Femur (tissue), 1 donor: ENCODE measurements at places on chromosomes 3 and 15.

- peak; percentile 30 for DNase-seq
These were observed 187.3 kb upstream of the ZNF385D start for GRCh38 chr3:21938267-21938681.

GRCh38 chr15:38263996-38264395 is 11.4 kb downstream of the SPRED1 start:
- DNase-seq: no peak

GRCh38 chr15:88617031-88617722 is 4.0 kb upstream of the AEN start:
- no peak for DNase-seq

DNA sequence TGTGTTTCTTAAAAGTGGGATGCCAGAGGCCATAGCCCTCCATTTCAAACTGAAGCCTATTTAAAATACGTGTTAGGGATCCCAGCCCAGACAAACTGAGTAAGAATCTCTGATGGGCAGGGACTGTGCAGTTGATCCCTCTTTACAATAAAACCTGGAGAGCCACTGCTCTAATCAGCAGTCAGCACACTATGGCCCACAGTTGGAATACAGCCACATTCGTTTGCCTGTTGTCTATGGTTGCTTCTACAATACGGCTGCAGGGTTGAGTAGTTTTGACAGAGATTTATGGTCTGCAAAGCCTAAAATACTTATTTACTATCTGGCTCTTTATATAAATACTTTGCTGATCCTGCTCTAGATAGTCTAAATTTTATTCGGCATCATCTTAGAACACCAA is 32.4 kb downstream of the TJP1 start:
- no peak for DNase-seq

- DNase-seq: no peak
These were observed 67.2 kb downstream of the CFAP44 start for GRCh38 chr3:113374078-113374477.

DNA sequence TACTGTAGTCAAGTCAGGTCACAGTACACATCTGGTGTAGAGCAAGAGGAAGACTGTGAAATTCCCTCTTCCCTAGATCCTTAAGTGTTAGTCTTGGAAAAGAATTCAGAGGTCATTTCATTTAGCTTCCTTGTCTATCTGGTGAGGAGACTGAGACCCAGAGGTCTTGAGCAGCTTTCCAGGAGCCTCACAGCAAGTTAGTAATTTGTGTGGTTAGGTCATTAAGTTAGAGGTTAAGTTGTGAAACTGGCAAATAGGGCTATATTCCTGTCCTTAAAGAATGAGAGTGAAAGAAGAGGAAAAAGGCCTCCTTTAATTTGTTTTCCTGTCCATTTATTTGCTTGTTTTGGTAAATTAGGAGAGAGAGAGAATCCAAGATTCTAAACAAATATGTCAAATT is 9.0 kb downstream of the PODXL2 start:
- no peak for DNase-seq

GRCh38 chr3:123296261-123296660 is 94.5 kb downstream of the SEC22A start:
- DNase-seq: no peak

DNA sequence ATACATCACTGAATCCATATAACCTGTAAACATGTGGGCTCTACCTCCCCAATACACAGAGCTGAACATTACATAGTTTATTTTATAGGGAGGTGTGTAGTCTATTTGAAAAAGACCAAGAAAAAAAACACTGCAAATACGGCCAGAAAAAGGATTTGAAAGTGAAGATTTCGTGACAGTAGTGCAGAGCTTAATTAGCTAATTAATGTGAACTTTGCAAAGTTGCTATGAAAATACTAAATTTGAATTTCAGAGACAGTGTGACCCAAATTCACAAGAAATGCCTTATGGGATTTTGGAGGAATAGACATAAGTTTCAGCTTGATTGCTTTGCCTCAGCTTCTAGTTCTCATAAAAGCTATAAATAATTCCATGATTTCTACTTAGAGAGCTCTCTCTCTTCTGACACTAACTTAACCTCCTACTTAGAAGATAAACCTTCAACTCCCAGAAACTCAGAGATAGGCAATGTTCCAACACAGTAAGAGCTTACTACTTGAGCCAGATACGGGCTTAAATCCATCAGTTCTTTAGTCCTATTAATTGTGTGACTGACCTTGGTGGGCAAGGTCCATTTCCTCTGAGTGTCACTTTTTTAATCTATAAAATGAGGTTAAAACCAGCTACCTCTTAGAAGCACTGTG is 87.3 kb upstream of the THBS1 start:
- no peak for DNase-seq

GRCh38 chr3:10328460-10329071 is 7.7 kb upstream of the SEC13 start:
- DNase-seq: no peak

DNA sequence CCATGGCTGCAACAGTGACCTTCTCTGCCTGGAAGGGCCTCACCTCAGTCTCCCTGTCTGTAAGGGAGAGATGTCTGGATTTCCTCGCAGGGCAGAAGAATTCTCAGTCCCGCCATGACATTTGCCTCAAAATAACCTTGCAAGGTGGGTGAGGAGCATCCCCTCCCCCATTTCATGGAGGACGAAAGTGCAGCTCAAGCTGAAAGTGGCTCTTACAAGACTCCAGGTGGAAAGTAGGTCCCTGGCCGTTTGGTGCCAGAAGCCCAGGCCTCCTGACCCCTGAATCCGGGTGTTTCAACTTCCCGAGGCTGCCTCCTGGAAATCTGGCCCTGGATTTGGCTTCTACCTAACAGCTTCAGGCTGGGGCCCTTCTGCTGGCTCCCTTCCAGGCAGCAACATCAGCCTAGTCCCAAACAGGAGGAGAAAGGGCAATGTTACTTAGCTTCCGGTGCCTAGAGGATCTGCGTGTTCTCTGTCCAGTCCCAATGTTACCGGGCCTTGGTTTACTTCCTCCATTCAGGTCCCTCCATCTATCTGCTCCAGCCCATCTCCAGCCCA is 769 bp upstream of the CSPG4 start:
- peak; percentile 68 for DNase-seq

DNA sequence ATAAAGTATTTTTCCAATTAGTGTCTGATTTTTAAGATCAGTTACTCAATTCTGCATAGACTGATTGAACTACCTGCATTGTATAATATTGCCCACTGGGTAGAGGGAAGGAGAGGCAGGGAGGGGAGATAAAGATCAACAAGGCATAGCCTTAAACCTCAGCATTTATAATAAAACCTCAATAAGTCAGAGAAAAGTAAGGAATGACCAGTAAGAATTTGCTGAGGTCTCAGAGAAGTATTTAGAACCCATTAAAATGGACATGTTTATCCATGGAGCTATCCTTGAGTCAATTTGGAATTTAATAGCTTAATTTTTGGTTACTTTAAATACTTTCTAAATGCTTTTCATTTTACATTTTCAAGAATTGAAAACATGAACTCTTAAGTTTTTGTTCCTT is 62.5 kb downstream of the ARMC8 start:
- DNase-seq: no peak

DNA sequence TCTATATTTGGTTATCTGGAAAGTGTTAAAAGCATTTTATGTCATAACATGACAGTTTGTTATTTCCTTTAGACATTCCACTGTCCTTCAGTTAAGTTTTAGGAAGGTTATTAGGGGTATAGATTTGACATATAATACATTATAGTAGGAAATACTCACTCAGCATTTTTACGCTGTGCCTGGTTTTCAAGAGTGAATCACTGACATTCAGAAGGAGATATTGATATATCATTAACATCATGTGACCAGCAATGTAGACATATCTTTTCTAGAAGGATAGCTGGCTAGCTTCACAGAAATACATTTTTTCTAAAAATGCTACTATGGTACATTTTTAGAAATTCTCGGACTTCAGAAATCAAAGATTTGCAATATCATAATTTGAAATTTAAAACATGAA is 57.6 kb downstream of the OPA1 start:
- DNase-seq: no peak

DNA sequence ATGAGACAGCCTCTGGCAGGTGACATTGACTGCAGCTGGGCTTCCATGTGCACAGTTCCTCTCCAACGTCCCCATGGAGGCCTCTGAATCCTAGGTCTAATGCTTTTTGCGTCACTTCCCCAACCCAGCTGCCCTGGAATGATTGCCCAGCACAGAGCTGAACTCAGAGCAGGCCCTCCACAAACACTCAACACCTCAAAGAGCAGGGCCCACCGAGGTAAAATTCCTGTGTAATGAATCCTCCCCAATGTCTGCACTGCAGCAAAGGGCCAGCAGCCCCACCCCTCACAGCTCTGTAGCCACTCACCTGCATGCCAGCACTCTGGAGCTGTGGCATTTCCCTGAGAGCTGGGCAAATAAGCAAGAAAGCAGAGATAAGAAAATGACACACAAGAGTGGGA is 42.6 kb upstream of the DUSP7 start:
- DNase-seq: peak; percentile 65

- DNase-seq: peak; percentile 17
These were observed 74.4 kb upstream of the MDFIC2 start for GRCh38 chr3:70386846-70387245.

DNA sequence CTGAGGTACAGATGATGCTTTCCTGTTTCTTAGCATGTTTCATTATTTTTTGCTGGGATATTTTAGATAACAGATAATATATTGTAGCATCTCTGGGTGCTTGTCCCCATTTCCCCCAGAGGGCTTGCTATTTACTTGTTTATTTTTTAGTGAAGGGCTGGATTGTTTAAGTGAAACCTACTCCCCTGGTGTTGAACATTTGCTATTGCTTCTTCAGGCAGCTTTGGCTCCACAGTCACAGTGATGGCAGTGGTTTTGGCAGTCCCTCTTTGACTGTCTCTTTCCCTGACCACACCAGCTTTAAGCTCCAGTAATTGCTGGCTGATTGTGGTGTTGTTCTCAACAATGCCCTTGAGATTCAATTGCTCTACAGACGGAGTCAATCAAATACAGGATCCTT is 128.9 kb downstream of the KLF13 start:
- DNase-seq: no peak

DNA sequence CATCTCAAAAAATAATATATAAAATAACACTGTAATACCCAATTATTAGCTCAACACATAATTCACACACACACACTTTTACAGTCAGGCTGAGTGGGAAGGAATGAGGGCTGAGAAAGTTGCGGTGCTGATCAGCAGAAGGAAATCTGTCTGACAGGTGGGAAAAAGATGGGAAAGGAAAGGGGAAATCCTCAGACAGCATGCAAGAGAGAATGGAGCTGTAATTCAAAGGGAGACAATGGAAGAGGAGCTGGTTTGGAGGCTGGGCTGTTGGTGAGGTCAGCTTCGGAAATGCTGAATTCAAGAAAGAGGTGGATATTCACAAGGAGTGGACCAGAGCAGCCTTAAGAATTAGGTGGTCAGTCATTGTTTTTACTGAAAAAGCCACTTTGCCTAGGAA is 121.6 kb upstream of the LMOD3 start:
- DNase-seq: no peak

GRCh38 chr3:32897981-32898623 is 53.3 kb upstream of the CCR4 start:
- no peak for DNase-seq

DNA sequence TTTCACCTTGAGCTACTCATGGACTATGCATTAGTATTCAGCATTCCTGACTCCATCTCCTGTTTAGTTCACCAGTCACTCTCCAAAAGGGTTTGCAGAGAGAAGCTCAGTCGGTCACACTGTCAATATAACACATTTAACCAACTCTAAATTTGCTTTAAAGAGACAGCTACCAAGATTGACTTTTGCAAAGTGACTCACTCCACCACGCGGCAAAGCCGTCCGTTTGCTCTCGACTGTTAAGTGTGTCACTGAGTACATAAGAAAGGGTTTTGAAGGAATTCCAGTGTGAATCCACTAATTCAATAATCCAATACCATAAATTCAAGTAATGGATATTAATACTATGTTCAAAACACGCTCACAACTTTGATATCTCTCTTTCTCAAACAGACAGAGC is 1006.7 kb upstream of the NR2F2 start:
- DNase-seq: no peak

GRCh38 chr3:184832044-184832443 is 20.1 kb downstream of the VPS8 start:
- no peak for DNase-seq

GRCh38 chr3:76765511-76765910 is 274.4 kb upstream of the ROBO2 start:
- no peak for DNase-seq

GRCh38 chr15:66236806-66237375 is 16.7 kb downstream of the MEGF11 start:
- no peak for DNase-seq

DNA sequence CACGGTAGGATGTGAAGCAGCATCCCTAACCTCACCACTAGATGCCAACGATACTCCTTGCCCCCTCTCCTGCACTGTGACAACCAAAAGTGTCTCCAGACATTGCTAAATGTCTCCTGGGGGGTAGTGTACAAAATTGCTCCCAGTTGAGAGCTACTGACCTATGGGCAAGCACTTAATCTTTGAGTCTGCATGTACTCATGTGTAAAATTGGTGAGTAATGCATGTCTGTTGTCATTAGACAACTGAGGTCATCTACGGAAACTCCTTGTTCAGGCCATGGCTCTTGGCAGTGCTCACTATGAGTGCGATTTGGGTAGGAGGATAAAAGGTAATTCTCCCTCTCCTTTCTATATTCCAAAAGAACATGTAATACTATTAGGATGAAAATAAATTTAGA is 29.2 kb downstream of the PDHB start:
- DNase-seq: no peak

DNA sequence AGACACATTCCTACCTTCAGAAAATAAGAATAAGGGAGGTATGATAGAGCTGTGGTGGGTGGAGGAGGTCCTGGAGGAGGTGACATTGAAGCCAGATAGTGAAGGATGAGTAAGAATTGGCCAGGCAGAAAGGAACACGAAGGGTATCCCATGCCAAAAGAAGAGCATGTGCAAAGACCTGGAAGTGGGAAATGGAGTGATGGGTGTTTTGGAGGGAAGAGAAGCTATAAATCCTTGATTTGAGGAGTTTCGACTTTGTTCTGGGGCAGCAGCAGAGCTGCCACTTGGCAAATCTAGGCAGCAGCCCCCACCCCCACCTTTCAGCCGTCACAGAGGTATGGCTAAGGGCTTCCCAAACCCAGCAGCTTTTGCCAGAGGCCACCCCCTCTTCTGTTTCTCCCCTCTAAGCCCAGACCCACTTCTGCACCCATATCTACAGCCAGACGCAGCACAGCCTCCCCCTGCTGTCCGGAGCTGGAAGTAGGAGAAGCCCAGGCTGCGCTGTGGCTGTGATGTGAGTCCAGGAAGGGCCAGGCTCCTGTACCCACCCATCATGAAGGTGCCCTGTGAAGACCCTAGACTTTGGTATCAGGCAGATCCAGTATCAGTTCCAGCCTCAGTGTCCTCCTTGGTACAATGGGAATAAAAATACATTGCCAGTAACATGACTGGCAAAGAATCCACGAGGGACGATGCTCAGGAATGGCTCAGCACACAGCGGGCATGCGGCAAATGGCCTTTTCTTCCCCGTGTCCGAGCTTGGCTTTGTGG is 188.7 kb upstream of the LINGO1 start:
- DNase-seq: peak; percentile 81
